ENCODE measurements at places on chromosomes 5 and 9.

- DNase-seq: no peak
These were observed 130.0 kb upstream of the CDKN2B start for GRCh38 chr9:22138956-22139660.

DNA sequence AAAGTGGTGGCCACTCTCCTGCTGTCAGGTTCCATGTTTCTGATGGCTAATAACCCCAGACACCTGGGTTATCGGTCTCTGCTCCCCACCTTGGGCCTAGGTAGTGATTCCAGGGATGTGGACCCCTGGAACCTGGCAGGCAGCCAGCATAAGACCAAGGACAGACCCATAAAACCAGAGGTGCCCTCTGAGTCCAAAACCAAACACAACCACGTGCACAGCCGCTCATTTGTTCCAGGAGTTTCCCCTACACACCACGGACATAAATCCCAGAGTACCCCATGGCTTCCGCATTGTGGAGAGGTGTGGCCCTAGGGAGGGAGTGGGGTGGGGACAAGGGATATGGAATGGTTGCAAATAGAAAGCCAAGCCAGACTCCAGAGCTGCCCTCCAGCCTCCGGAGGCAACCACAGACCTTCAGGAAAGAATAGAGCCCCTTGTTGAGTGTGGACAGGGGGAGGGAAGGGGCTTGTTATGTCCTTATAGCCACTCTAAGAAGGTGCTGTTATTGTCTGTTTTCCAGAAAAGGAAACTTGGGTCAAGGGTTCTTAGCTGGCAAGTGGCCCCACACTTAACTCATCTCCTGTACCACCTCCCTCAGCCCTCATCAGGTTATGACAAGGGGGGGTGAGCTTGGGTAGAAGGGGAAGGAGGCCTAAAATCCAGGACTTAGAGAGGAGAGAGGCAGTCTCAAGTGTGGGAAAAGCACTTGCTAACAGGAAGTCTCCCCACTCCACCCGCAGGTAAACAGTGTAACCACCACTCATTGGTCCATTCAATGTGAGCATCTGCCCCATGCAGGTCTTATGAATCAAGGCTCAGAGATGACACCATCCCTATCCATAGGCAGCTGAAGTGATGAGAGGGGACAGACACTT lies 23.6 kb upstream of the CYSTM1 start:
- no peak for DNase-seq

- DNase-seq: no peak
These were observed 341.2 kb downstream of the TRIM32 start for GRCh38 chr9:117028103-117028858.

GRCh38 chr5:141866096-141866495 lies 12.1 kb downstream of the PCDH1 start:
- no peak for DNase-seq

DNA sequence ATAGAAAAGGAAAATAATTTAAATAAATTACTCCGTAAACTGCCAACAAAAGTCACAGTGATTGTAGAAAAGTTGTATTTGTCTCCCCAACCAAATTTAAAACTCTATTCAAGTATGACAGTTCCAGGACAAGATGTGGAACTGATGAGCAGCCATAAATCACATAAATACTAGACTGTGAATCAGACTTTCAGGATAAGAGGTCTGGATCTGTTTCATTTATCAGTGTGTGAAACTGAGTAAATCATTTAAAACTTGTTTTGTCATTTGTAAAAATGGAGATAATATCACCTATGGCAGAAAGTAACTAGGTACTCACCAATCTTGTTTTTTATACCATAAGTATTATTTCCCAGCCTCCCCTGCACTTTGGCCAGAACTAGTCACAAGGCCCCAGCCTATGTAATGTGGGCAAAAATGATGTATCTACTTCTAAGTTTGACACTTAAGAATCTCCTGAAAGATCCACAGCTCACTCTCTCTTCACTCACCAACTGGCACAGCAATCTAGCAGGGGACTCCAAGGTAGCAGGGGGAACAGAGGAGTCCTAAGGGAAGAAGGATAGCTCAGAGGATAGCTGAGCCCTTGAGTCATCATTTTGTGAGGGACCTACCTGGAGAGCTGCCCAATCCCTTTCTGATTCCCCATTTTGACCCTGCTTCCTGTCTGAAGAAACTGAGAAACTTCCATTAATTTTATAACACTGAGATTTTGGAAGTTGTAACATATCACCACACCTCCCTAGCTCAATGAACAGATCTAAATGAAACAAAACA lies 31.6 kb downstream of the TMEM161B start:
- no peak for DNase-seq
